ENCODE measurements at places on chromosomes 5 and 9.

DNA sequence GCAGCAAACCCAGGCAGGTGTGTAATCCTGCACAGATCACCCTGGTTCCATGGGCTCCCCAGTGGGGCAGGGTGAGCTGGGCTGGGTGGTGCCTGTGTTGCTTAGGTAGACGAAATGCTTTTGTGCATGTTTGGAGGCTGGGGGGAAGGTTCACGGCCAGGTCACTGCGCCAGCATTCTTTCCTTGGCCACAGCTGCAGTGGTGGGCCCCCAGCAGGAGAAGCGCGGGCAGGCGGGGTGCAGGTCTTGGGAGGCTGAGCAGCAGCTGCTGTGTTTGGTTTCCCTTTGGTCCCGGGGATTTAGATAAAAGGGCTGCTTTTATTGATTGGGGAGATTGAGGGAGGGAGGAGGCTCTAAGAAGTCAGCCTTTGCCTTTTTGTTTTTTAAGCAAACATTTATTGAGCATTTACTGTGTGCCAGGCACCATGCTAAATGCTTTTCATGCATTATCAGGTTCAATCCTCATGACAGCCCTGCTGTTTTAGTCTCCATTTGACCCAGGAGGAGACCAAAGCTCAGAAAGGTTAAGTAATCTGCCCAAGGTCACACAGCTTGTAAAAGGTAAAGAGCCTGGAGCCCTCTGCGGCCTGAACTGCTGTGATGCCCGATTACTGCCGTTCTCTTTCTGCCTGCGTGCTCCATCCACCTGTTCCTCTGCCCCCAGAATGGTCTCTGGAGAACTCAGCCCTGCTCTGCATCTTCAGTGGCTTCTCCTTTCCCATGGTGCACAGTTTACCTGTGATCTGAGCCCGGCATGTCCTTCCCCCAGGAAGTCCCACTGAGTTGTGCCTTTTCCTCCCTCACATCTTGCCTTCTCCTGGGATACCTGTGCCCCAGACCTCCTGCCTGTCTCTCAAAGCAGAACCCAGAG lies 94.4 kb downstream of the MACROH2A1 start:
- no peak overlapping the region for H3K4me3 ChIP-seq
- no peaks in the 10 kb centered on the region for H3K36me3 ChIP-seq
- H3K27ac ChIP-seq = no peak overlapping the region

DNA sequence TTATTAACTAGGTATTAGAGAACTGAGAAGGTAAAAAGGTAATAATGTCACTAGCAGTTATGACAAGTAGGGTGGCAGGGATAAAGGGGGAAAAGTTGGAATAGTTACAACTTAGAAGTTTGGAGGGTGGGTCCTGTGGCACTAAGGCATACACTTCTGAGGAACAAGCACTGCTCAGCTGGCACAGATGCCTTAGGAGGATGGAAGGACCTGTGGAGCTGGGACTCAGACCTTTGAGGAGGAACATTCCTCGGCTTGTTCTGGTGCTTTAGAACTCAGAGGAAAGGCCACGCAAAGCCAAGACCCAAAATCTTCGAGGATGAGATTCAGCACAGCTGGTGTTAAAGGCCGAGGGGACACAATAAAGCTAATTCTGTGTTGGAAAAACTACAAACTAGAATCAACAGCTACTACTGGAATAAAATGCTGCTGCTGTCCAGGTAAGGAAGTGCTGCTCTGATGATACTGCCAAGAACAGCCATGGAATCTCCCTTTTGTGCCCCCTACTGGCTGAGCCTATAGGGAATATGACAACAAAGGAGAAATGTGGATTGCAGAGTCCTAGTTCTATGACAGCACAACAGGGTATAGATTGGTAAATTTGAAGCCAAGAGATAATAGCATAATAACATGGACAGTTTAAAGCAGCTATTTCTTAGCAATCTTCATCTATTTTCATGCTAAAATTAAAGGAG lies 126.7 kb downstream of the SLC25A46 start:
- no peak overlapping the region for H3K4me3 ChIP-seq
- DNase-seq = no peak
- no peaks in the 10 kb centered on the region for H3K27me3 ChIP-seq
- H3K36me3 ChIP-seq = no peaks in the 10 kb centered on the region
- H3K27ac ChIP-seq = no peak overlapping the region
- H3K4me1 ChIP-seq = no peaks in the 10 kb centered on the region

GRCh38 chr5:11197726-11198125 lies 436.7 kb upstream of the DAP start:
- no peaks in the 10 kb centered on the region for H3K4me1 ChIP-seq
- H3K36me3 ChIP-seq = no peaks in the 10 kb centered on the region
- H3K27ac ChIP-seq = no peak overlapping the region
- H3K4me3 ChIP-seq = no peak overlapping the region
- no peaks in the 10 kb centered on the region for H3K27me3 ChIP-seq

DNA sequence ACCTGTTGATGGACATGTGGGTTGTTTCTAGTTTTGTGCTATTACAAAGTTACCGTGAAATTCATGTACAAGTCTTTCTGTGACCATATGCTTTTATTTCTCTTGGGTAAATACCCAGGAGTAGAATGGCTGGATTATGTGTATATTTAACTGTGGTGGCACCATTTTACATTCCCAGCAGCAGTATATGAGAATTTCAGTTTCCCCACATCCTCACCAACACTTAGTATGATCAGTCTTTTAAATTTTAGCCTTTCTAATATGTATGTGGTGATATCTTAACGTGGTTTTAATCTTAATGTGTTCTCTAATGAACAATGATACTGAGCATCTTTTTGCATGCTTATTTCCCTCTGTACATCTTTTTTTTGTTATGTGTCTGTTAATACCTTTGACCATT lies 36.6 kb downstream of the GALNT10 start:
- H3K27ac ChIP-seq = no peak overlapping the region
- no peak overlapping the region for H3K4me3 ChIP-seq
- H3K36me3 ChIP-seq = no peaks in the 10 kb centered on the region
- H3K27me3 ChIP-seq = no peaks in the 10 kb centered on the region
- DNase-seq = no peak

GRCh38 chr9:27990524-27990923 lies 417.2 kb upstream of the C9orf72 start:
- no peak for DNase-seq
- no peaks in the 10 kb centered on the region for H3K36me3 ChIP-seq
- no peaks in the 10 kb centered on the region for H3K27me3 ChIP-seq
- H3K27ac ChIP-seq = no peak overlapping the region

DNA sequence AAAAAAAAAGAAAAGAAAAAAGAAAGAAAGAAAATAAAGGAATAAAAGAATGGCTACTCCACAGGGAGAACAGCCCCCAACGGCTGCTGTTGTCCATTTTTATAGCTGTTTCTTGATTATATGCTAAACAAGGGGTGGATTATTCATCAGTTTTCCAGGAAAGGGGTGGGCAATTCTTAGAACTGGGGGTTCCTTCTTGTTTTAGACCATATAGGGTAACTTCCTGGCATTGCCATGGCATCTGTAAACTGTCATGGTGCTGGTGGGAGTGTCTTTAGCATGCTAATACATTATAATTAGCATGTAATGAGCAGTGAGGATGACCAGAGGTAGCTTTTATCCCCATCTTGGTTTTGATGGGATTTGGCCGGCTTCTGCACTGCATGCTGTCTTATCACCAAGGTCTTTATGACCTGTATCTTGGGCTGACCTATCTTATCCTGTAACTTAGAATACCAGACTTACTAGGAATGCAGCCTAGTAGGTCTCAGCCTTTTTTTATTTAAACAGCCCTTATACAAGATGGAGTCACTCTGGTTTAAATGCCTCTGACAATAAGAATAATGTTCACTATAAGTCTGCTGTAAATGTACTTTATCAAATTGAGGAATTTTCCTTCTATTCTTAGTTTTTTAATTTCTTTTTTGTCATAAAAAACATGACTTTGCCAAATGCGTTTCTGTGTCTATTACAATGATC lies 28.6 kb downstream of the TRIM7 start:
- no peaks in the 10 kb centered on the region for H3K36me3 ChIP-seq
- peaks cover 10% of the 10 kb centered on the region for H3K4me1 ChIP-seq
- no peak overlapping the region for H3K4me3 ChIP-seq
- DNase-seq = no peak
- peaks cover 24% of the 10 kb centered on the region for H3K27me3 ChIP-seq

- H3K4me3 ChIP-seq = no peak overlapping the region
- H3K4me1 ChIP-seq = no peaks in the 10 kb centered on the region
- H3K27ac ChIP-seq = no peak overlapping the region
- H3K27me3 ChIP-seq = no peaks in the 10 kb centered on the region
- no peak for DNase-seq
Observed at GRCh38 chr9:99286536-99286935, 64.5 kb downstream of the SEC61B start.

DNA sequence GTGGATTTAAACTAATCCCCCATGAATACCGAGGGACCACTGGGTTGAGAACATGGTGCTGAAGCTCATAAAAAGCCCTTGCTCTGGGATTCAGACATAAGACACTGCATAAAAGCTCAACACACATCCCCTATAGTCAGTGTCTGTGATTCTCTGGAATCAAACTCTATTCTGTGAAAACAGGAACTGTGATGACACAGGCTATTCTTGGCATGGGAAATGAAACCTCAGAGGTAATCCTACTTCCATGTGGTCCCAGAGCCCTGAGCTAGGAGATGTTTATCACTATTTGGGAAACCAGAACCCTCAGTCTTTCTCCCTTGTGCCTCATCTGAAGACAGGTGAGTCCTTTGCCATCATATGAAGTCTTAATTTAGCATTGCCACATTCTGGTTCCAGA lies 135.4 kb upstream of the PRSS3 start:
- H3K4me3 ChIP-seq = no peak overlapping the region
- no peak for DNase-seq
- no peaks in the 10 kb centered on the region for H3K4me1 ChIP-seq
- no peaks in the 10 kb centered on the region for H3K36me3 ChIP-seq
- no peaks in the 10 kb centered on the region for H3K27me3 ChIP-seq

- no peak overlapping the region for H3K4me3 ChIP-seq
- H3K36me3 ChIP-seq = no peaks in the 10 kb centered on the region
- H3K4me1 ChIP-seq = no peaks in the 10 kb centered on the region
- DNase-seq = no peak
Observed at GRCh38 chr5:100609594-100609993, 74.4 kb downstream of the FAM174A start.

DNA sequence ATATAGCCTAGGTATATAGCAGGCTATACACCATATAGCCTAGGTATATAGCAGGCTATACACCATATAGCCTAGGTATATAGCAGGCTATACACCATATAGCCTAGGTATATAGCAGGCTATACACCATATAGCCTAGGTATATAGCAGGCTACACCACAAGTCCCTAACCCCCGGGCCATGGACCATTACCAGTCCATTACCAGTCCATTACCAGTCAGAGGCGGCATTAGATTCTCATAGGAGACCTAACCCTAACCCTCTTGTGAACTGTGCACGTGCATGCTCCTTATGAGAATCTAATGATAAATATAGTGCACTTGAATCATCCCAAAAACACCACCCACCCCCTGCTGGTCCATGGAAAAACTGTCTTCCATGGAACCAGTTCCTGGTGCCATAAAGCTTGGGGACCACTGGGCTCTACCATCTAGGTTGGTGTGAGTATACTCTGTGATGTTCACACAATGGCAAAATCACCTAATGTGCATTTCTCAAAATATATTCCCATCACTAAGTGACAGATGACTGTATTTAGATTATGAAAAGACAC lies 4.7 kb downstream of the PLIN2 start:
- H3K4me1 ChIP-seq = peaks cover 44% of the 10 kb centered on the region
- H3K27ac ChIP-seq = no peak overlapping the region
- no peaks in the 10 kb centered on the region for H3K27me3 ChIP-seq
- H3K4me3 ChIP-seq = no peak overlapping the region
- no peak for DNase-seq

DNA sequence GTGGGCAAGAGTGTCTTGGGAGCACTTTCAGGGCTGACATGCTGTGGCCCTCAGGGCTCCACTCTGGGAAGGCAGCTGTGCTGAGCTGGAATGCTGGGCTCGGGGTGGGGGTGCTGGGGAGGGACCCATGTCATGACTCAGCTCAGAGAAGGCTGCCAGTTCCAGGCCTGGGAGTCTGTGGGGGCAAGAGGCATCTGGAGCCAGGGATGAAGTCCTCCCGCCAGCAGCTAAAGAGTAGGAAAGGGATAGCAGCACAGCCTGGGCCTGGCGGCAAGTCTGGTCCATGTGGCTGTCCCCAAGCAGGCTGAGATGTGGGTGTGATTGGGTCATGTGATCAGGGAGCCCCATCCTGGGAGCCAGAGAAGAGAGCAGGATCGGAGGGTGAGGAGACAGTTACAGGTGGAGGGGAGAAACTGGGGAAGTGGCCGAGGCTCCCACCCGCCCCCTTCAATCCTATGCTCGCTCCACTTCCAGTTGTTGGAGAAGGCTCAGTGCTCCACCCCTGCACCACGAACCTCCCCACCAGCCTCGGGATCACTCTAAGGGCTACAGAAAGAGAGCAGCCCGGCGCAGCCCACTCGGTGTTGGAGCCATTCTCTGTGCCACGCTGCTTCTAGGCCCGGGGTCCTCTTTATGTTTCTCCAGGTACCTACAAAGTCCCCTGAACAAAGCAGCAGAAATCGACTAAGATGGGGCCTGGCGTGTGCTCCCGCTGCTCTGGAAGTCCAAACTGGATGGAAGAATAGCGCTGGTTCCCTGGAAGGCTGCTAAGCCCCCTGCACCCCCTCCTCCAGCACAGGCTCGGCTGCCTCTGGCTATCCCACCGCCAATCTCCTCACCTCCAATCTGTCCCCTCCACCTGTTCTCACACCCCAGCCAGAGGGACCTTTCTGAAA lies 12.0 kb downstream of the PDGFRB start:
- DNase-seq = no peak
- H3K4me1 ChIP-seq = no peaks in the 10 kb centered on the region
- no peaks in the 10 kb centered on the region for H3K36me3 ChIP-seq
- H3K4me3 ChIP-seq = no peak overlapping the region
- no peak overlapping the region for H3K27ac ChIP-seq

GRCh38 chr9:31089549-31090221 lies 1294.8 kb upstream of the ACO1 start:
- no peak overlapping the region for H3K4me3 ChIP-seq
- no peak for DNase-seq
- H3K27me3 ChIP-seq = no peaks in the 10 kb centered on the region
- H3K27ac ChIP-seq = no peak overlapping the region

DNA sequence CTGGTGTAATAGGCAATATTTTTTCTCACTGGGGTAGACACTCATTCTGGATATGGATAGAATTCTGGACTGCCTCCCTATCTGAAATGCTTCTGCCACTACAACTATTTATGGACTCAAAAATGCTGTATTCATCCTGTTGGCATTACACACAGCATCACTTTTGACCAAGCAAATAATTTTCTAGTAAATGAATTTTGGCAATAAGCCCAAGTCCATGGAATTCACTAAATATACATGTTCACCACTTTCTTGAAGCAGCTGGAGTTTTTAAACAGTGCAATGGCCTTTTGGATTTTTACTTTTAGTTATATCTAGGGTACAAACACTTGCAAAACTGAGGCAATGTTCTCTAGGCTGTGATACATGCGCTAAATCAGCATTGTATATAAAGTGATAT lies 724.9 kb upstream of the EDIL3 start:
- no peak for DNase-seq
- H3K4me3 ChIP-seq = no peak overlapping the region
- no peak overlapping the region for H3K27ac ChIP-seq
- no peaks in the 10 kb centered on the region for H3K4me1 ChIP-seq
- no peaks in the 10 kb centered on the region for H3K27me3 ChIP-seq
